ENCODE measurements at places on chromosomes 3 and 15.
A peak's percentile ranks its signal among the peaks of the same experiment; 100 is the strongest.

GRCh38 chr3:59401924-59402323, 352.1 kb upstream of the CFAP20DC start:
- DNase-seq = no peak

DNA sequence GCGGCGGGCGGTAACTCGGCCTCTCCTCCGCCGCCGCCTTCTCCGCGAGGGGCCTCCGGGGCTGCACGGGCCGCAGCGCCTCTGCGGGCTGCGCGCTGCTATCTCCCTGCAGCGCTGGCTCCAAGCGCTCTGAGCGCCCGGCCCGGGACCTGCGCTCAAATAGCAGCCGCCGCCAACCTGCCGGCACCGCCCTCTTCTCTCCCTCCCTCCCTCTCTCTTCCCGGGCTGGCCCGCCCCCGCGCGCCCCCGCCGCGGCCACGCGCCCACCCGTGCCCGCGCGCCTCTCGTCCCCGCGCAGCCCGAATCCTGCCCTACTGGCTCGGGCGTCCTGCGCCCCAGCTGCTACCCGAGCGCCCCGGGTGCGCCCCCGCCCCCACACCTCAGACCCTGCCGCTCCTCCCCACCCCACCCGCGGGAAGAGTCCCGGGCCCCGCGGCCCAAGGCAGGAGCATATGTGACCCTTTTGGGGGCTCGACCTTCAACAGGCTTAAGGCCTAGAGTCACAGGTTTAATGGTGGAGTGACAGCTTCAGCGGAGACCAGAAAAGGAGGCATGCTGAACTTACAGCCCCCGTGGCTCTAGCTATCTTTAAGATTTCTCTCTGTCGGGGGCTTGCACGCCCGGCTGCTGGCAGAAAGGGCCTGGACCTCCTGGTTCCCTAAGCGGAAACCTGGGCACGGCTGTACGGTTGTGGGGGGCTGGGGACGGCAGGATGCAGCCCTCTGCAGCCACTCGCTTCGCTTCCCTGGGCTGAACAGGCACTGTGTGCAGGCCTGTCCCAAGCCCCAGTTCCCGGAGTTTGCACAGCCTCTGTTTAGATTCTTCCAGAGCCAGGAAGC, at the start of gene CACNA2D2:
Gene CACNA2D2 (minus strand): TSS at position 131 of the 839 bp plus-strand sequence. CDS start 211 bp downstream, outside the sequence.
- DNase-seq = peak; percentile 31

- DNase-seq = no peak
Measured at GRCh38 chr15:88888719-88889118, 6.6 kb downstream of the HAPLN3 start.

- DNase-seq = no peak
Measured at GRCh38 chr3:117439812-117440211, 730.2 kb downstream of the TUSC7 start.

- DNase-seq = no peak
Measured at GRCh38 chr3:121505256-121505655, 40.5 kb downstream of the POLQ start.

GRCh38 chr15:68389041-68389930, 42.7 kb downstream of the ITGA11 start:
- no peak for DNase-seq

DNA sequence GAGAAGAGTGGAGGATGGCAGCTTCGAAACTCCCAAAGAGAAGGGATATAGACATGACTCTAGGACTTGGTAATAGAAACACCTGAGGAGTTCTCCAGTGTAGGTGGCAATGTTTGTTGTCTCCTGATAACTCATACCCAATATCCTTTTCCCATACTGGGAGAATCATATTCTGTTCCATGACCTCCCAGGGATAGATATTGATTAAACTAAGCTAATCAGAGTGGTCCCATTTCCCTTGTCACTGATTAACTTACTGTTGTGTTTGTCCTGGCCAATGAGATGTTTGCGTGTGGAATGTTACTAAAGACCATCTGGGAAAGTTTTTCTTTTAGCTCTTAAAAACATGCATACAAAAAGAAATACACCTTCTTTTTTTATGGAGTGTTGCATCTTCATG, 85.6 kb downstream of the RPL22L1 start:
- no peak for DNase-seq

DNA sequence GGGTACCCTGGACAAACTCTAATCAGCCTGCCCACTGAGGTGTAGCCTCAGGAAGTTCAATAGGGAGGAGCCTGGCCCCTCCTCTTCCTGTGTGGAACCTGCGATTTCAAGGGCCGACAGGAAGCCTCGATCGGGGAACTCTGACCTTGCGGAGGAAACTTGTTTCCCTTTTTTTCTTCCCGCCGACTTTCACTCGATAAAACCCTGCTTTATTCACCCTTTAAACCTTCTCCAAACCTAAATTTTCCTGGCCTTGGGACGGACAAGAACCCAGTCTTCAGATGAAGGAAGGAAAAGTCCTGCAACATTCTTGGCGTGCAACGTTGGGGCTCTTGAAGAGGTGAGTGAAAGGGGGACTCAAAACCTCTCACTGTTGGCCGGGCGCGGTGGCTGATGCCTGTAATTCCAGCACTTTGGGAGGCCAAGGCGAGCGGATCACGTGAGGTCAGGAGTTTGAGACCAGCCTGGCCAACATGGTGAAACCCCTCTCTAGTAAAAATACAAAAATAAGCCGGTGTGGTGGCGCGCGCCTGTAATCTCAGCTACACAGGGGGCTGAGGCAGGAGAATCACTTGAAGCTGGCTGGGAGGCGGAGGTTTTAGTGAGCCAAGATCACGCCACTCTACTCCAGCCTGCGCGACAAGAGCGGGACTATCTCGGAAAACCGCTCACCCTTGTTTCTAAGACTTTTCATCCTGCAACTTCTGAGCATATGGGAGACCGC, 208.2 kb downstream of the ZNF385D start:
- DNase-seq = no peak

DNA sequence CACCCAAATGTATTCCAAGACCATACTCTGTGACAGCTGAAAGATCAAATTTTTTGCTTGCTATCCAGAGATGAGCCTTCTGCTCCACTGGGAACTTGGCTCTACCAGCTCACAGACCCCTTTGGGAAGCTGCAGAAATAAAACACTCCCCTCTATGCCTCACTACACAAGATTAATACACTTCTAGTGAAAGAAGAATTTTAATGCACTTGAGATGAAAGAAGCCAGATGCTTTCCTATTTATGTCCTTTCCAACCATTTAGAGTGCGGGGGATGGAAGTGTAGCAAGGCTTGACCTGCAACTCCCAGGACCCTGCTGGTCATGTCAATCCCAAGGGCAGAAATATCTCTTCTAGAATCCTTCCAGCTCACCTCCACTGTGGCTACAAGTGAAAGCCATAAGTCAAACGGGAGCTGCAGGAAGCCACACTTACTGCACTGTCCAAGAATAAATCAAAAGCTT, 34.7 kb downstream of the ANXA2 start:
- DNase-seq = no peak

DNA sequence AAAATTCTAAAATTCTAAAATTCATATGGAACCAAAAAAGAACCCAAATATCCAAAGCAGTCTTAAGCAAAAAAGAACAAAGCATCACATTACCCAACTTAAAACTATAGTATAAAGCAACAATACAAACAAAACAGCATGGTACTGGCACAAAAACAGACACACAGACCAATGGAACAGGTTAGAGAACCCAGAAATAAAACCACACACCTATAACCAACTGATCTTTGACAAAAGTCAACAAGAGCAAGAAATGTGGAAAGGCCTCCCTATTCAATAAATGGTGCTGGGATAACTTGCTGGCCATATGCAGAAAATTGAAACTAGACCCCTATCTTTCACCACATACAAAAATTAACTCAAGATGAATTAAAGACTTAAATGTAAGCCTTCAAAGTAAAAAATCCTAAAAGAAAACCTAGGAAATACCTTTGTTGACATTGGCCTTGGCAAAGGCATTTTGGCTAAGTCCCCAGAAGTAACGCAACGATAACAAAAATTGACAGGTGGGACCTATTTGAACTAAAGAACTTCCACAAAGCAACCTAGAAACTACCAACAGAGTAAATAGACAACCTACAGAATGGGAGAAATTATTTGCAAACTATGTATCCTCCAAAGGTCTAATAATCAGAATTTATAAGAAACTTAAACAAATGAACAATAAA, 56.9 kb downstream of the TTBK2 start:
- DNase-seq = no peak

DNA sequence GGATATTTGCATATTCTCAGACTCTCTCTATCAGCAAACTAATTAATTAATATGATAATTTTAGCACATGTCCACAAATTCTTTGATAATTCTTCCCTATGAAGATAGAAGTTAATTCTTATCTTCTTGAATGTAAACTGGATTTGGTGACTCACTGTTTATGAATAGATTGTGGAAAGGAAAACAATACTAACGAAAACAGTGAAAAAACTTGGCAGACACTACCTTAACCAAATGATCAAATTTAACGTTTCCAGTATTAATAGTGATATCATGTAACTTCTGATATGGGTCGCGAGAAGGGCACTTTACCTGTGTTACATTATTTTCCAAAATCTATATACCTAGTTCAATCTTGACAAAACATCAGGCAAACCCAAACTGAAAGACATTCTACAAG, 401.0 kb downstream of the SI start:
- no peak for DNase-seq

GRCh38 chr3:127141921-127142730, 50.8 kb upstream of the PRR23E start:
- DNase-seq = no peak

- DNase-seq = no peak
Measured at GRCh38 chr3:157251685-157252084, 91.7 kb upstream of the CCNL1 start.

DNA sequence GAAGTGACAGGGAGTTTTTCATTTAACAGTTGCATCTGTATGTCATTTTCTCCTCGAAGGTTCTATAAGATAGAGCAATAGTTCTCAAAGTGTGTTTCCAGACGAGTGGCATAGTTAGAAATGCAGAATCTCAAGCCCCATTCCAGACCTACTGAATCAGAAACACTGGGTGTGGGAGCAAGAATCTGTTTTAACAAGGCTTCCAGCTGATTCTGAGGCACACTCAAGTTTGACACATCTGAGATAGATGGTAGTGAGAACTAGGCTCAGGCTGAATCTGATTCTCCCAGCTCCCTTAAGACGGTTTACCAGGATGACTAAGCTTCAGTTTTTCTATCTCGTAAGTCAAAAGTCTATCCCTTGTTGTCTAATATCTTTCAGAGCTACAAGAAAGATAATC, 159.8 kb upstream of the NUDT16 start:
- no peak for DNase-seq

DNA sequence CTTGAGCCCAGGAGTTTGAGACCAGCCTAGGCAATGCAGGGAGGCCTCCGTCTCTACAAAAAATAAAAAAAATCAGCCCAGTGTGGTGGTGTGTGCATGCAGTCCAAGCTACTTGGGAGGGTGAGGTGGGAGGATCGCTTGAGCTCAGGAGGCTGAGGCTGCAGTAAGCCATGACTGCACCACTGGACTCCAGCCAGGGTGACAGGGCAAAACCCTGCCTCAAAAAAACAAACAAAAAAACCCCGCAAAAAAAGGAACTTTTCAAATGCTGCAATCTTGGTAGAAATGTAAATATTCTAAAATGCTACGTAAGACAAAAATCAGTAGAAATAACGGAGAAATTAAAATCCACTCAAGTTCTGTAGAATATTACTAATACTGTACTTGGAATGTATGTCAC, 108.1 kb upstream of the MELTF start:
- DNase-seq = no peak

DNA sequence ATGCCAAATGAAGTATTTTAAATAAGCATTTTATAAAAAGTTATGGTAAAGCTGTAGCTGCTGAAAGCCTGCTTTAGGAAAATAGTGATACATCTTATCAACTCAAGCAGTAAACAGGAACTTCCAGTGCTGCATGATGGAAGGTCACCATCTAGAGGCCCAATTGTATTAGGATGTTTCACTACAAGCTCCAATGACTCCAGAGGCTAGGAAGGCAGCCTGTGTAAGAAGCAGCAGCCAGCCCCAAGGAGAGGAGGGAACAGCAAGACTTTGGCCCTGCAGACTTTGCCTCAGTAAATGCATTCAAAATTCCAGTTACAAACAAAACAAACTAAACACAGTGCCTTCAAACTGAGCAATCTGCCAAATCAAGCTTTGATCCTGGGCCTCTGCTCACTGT, 32.1 kb downstream of the ILDR1 start:
- no peak for DNase-seq

- DNase-seq = no peak
Measured at GRCh38 chr3:63652066-63652725, at the start of gene SNTN. Gene SNTN, plus strand, starts transcription at chr3:63652675. Its CDS starts 13 bp downstream, at chr3:63652688.

GRCh38 chr3:8595252-8595651, 49.3 kb downstream of the SSUH2 start:
- DNase-seq = no peak

- DNase-seq = no peak
Measured at GRCh38 chr3:171269542-171269941, 190.7 kb downstream of the TNIK start.

DNA sequence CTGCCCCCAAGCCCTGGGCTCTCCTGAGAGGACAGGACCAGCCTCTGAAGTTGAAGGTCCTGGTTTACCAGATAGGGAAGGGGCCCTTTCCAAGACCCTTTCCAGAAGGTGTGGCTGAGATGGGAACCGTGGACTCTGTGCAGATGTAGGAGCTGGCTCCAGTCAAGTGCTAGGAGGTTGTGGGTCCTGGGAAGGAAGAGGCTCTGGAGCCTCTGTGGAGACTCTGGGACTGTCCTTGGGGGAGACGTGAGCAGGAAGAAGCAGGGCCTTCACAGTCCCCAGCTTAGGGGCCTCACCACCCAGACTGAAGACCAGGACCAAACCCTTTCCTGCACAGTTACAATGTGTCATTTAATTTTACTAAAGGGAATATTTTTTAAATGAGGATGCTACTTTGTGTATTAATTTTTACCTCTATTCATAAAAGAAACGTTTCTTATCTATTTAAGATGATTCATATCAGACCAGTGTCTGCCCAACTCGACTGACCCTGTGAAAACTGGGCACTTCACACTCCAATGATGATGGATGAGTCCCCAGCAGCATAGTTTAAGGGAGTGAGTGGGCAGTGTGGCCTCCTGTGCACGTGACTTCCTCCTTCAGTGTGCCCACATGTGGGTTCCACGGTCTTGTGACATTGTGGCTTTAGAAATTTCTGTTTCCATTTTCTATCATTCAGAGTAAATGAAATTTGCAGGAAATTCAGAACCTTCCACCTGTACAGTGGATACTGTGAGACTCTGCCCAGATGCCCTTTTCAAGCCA, 10.9 kb downstream of the CCR5AS start:
- DNase-seq = no peak

DNA sequence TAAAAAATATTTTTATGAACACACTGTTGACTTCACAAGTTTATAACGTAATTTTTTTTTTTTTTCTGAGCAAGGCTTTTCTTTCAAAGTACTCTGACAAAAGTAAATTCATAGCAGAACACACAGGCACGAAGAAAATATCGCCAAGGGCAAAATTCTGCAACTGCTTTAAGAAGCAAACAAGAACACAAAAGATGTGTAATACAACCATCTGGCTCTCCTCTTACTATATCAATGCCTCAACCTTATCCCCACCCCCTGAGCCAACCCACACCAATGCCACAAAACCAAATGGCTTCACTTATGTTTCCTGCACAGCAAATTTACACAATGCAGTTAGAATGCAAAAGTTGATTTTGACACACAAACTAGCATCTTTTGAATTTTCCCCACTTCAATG, 274.2 kb downstream of the FOXP1 start:
- DNase-seq = no peak

GRCh38 chr3:47024932-47025331, 45.5 kb downstream of the NBEAL2 start:
- DNase-seq = no peak

All from stimulated activated CD4-positive, alpha-beta T cell treated with anti-CD3 and anti-CD28 coated beads, Interleukin-15, amount 100 ng/mL, for 1 hour (primary cell).